Breast epithelium (tissue), 4 donors: ENCODE measurements at places on chromosomes 6 and 20. TPM values are rescaled to one million over a fixed set of nuclear protein-coding genes. Genes with fewer than 3 reads are reported as not detected.

PTCRA gene
- not detected for total RNA-seq

SPEF1 gene
- 0.88 TPM for total RNA-seq

SLC22A2 gene
- total RNA-seq = not detected

IP6K3 gene
- total RNA-seq = 0.15 TPM

CDKN1A gene
- total RNA-seq = 143 TPM

RSPO3 gene
- total RNA-seq = 23.3 TPM

FKBP1C gene
- total RNA-seq = 0.29 TPM

ZNF165 gene
- 2.0 TPM for total RNA-seq

HLA-DQA2 gene
- total RNA-seq = 2.0 TPM

FHL5 gene
- 45.2 TPM for total RNA-seq

C6orf15 gene
- total RNA-seq = not detected

CNBD2 gene
- total RNA-seq = 2.3 TPM

AKAP12 gene
- total RNA-seq = 368 TPM

CYP39A1 gene
- total RNA-seq = 1.6 TPM

TP53TG5 gene
- total RNA-seq = 1.3 TPM

DAAM2 gene
- 59.5 TPM for total RNA-seq

EMILIN3 gene
- total RNA-seq = 1.3 TPM

GATA5 gene
- 0.73 TPM for total RNA-seq

HSPA1L gene
- 1.6 TPM for total RNA-seq

GPR63 gene
- total RNA-seq = 0.98 TPM

METTL24 gene
- total RNA-seq = 0.96 TPM

RIMS1 gene
- 2.6 TPM for total RNA-seq
